Central memory CD4-positive, alpha-beta T cell (primary cell): ENCODE measurements at places on chromosomes 7 and 10.
A peak's percentile ranks its signal among the peaks of the same experiment; 100 is the strongest.

DNA sequence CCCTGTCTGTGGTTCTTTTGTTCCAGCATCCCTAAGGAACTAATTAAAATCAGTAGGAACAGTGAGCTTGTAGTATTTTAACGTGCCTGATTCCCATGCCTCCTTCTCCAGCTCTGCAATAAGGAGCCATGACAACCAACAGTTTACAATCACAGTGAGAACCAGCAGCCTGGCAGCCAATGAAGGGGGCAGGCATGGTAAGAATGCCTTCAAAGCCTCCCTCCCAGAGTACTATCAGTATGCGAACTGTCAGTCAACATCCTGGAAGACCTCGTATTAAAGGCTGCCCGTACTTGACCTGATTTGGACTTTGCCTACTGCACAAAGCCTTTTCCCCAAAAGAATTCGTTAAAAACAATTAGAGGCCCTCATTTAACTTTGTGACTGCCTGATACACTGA lies 7.7 kb downstream of the ZPBP start:
- DNase-seq: no peak

DNA sequence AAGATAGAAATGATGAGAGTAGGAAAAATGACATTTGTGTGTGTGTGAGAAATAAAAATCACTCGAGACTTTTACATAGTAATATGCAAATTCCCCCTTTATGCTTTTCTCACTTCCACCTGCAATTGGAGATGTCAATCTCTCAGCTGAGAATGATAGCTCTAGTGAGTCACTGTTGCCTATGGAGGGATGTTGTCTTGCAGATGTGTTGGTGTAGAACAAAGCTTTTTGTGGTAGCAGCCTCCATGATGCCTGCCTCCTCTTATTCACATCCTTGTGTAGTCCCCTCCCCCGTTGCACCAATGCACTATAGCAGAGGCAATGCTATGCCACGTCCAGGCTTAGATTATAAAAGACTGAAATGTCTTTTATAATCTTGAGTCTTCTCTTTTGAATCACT lies 33.8 kb downstream of the SPAG6 start:
- no peak for DNase-seq

DNA sequence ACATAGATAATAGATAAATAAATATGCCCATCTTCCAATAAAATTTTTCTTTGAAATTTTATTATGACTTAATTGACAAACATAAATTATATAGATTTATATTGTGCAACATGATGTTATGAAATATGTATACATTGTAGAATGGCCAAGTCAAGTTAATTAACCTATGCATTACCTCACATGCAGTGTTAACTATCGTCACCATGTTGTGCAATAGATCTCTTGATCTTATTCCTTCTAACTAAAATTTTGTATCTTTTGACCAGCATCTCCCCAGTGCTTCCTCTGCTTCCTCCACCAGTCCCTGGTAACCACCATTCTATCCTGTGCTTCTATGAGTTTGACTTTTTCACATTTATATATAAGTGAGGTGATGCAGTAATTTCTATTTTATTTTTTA lies 259.6 kb downstream of the SUGCT start:
- DNase-seq: no peak

GRCh38 chr10:112911206-112911605 lies 38.8 kb upstream of the TCF7L2 start:
- DNase-seq: no peak

GRCh38 chr7:47581804-47582763 lies at the start of gene TNS3:
Gene TNS3, minus strand, starts transcription at chr7:47582111. Its CDS starts 142,475 bp downstream, at chr7:47439636.
- DNase-seq: no peak

- DNase-seq: no peak
These were observed 108.0 kb downstream of the SND1 start for GRCh38 chr7:127759945-127760421.

- no peak for DNase-seq
These were observed 147.0 kb downstream of the HBP1 start for GRCh38 chr7:107315716-107316220.

GRCh38 chr10:121082984-121083383 lies 231.8 kb downstream of the WDR11 start:
- DNase-seq: no peak

DNA sequence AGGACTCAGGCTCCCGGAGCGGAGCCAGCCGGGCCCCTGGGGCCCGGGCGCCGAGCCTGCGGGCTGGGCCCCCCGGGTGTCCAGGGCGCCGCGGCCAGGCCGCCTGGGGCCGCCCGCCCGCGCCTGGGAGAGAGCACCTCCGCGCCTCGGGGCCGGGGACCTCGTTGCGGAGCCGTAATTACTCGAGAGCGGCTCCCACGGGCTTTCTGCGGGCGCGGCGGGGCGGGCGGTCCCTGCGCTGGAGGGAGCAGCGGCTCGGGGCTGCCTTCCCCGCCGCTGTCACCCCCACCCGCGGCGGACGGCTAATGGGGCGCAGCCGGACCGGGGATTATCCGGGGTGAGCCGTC lies 1.5 kb downstream of the GNB2 start:
- DNase-seq: no peak

- DNase-seq: no peak
These were observed 70.7 kb downstream of the CABCOCO1 start for GRCh38 chr10:61733358-61733940.

GRCh38 chr7:38122501-38122900 lies 55.5 kb upstream of the STARD3NL start:
- DNase-seq: no peak

DNA sequence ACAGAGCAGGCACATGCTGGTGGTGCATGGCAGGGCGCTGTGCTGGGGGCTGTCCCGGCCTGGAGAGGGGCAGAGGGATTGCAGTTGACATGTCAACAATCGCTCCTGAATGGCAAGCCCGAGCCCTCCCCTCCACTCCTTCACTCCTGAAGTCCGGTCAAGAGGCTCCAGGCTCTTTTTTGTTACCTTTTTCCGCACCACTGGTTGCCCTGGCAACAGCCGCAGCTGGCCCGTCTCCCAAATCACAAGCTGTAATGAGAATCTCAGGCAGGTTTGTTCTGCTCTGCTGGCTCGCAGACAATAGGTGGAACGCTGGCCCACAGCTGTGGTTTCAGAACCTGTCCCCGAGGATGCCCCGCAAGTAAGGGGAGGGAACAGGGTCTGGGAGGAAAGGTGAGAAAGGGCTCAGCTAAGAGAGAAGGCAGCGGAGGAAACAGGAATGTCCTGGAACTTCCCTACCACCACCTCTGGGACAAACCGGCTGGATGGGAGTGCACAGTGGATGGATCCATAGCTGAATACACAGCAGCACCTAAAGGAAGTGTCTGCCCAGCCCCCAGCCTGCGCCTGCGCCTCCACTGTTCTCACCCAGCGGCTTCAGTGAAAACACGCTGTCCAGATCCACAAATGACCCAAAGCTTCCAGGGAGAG lies 58.9 kb downstream of the CALML3 start:
- DNase-seq: no peak

- no peak for DNase-seq
These were observed 8.7 kb downstream of the WBP1L start for GRCh38 chr10:102752266-102752930.

- peak; percentile 83 for DNase-seq
These were observed 17.7 kb downstream of the ADAM8 start for GRCh38 chr10:133258818-133259601.

DNA sequence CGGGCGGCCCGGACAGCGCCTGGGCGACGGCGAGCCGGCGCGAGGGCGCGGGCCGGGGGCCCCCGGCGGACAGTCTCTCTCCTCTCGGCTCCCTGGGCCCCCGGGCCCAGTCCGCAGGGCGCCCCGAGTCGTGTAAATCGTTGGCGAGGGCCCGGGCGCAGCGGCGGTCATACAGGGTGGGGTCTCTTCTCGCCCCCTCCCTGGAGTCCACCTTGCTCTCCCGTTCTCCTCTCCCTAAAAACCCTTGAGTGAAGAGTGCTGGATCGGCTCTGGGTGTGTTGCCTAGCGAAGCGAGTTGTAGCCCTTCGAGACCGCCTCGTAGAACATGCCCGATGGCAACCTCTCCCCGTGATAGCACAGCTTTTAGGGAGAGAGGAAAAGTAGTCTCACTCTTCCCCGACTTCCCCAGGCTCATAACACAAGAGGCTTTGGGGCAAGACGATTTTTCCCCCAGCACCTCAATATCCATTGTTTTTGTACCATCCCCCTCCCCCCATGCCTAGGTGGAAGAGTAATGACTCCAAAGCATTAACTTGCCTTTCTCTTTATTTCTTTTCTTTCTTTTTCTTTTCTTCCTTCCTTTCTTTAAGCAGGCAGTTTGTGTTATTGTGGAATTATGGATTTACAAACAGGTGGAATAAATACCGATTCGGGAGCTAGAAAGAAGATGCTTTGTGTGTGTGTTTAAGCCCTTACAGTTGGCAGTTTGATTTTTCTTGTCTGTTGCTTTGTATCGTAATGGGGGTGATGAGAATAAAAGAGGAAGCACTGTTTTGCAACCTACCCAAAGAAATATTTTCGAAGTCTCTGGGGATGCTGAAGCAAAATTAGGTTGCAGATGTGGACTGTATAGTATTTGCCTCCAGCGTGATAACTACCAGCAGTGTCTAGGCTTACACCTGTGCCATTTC lies 822 bp downstream of the SHOC2 start:
- peak; percentile 18 for DNase-seq

DNA sequence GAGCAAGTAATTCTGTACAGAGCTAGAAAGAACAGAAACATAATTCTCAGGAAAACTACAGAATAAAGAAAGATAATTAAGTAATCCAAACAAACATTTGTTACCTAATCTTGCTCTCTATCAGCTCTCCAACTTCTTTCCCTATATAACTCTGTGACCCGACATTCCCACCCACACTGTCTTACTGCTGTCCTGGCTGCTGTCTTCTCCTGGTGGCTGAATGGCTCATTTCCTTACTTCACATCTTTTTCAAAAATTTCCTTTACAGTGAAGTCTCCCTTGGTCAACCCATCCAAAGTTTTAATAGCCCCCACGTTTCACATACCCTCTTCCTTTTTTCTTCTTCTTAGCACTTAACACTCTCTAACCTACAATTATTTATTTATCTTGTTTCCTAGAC lies 64.0 kb downstream of the HYCC1 start:
- DNase-seq: no peak
